ENCODE measurements at places on chromosomes 1 and 21.

DNA sequence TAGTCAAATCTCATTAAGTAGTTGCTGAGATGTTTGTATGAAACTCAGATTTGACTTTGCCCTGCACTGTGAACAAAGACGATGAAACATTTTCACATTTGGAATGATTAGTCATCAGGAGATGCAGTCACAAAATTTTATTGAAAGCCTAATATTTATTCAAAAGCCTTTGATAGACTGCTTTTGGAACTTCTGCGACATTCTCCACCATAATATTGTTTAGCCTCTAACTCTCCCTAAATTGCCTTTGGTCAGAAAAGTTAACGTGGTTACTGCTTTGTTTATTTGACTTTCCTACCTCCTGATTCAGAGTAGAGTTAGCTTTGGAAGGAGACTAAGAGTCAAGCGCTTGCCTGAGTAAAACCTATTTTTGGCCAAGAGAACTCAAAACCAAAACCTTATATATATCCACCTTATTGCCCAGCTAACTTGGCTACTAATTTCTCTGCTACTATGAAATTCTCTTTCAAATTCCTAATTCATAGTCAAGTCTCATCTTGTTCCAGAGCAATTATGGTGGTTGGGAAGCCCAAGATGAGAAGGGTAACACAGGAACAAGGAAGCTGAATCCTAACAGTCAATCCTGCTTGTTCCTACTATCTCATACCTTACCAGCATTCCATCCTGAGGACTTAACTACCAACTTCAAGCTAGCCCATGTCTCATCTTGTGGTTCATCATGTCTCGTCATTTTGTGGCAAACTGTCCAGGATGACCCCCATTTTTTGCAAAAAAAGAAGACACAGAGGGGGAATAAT lies 429.6 kb downstream of the USP25 start:
- DNase-seq, result no peak

DNA sequence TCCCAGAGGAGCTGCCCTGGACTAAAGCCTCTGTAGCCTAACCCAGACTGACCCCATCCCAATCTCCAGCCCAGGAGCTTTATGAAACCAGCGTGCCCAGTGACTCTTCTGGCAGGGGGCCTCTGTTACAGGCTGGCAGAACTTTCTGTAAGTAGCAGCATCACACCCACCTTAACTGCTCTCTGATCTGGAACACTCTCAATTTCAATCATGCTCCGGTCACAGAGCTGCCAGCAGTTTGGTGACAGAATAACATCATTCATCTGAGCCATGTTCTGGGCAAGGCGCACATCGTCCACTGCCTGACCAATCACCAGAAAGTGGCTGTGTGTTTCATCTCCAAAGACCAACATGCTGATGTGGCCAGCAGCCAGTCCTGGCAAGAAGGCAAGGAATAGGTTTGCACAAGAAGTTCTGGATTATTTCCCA lies 14.7 kb downstream of the ADCY10 start:
- DNase-seq, result no peak

DNA sequence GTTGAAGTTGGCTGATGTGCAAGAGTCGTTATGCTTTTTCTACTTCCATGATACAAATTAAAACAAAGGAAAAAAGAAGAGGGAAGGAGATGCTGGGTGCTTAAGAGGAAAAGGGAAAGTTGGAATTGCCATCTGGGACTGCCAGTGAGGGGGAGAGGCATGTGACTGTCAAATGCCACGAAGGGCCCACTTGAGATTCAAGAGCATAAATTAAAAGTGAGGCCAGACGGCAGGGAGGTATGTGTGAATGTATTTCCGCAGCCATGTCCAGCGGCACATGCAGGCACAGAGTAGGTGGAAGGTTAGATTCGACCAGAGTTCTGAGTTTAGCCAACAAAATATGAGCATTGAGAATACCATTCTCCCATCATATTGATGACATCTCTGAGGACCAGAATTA lies 32.0 kb downstream of the NFASC start:
- DNase-seq, result no peak

GRCh38 chr1:32112806-32113375 lies 5.0 kb downstream of the KPNA6 start:
- no peak for DNase-seq

DNA sequence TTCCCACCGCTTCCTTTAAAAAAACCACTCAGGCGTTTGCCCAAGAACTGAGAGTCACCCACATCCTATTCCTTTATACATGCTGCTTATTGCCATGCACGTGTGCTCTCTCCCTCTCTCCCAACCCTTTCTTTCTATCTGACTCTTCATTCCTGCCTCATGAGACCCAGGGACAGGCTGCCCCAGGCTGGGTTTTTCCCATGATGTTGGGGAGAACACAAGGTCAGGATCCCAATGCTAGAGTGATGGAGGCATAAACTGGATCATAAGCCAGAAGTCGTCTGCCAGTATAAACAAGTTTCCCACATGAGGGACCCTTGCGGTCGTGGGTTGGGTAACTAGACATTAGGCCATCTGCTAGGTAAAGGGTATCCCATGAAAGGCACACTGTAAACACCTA lies 64.9 kb downstream of the CD2 start:
- DNase-seq, result no peak

DNA sequence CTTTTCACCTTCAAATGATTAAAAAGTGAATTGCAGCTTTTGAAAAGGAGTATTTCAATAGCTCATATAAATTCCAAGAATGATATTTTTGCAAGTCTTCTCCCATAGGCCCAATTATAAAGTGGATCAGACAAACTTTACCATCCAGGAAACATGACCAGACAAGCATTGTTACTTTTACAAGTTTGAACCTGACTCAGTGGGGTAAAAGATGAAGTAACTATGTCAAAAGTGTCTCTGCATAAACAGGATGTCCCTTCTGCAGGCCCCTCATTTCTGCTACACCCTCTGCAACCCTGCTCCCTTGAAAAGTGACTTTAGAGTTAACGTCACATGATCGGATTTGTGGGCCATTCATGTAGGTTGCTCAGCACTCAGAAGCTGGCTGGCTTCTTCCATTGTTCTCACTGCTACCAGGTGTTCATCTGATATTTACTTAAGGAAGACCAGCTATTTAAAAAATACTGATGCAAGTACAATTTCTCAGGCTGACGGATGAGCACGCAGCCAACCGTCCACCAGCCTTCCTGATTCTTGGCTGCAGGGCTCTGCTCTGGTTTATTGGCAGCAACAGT lies 32.3 kb downstream of the URB1 start:
- no peak for DNase-seq

DNA sequence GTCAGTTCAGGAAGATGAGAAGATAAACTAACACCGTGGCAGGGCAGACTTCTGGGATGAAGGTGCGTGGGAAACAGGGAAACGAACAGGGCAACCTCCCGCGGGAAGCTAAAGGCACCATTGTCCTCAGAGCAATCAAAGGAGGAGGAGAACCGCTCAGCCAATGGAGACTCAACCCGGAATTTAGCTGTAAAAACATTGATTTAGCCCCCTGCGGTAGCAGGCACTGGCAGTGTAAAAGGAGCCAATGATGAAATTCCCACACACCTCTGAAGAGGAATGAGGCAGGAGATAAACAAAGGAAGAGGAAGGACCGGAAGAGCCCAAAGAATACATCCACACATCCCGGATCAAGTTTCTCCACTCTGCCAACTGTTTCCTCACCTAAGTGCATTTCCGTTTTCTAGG lies 19.5 kb downstream of the HLCS start:
- no peak for DNase-seq

GRCh38 chr1:32949519-32949918 lies 15.1 kb downstream of the RNF19B start:
- no peak for DNase-seq

All from suppressor macrophage treated with lipopolysaccharide for 1 hour (primary cell).